ENCODE measurements at places on chromosomes 2 and 18. TPM values are rescaled to one million over a fixed set of nuclear protein-coding genes. Genes with fewer than 3 reads are reported as not detected.

ATP5MC3 gene
- total RNA-seq: 69.8 TPM

RAB27B gene
- 19.8 TPM for total RNA-seq

GRCh38 chr2:136246086-136246669 lies 128.2 kb upstream of the CXCR4 start:
- DNase-seq: no peak

DNA sequence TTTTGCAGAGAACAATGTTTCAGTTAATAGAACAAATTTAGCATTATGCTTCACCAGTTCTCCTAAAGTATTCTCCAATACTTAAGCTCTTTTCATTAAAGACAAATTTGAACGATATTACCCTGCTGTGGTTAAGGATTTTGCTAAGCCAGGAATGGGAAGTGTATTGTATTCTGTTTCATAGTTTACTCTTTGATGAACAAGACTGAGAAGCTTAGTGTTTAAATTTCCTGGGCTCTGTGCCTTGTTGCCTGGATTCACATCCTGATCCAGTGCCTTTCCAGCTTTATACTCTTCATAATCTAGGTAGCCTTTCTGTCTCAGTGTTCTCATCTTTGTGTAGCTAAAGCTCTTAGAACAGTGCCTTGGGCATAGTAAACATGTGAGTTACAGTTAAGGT lies 58.6 kb upstream of the GLS start:
- DNase-seq: no peak

DNA sequence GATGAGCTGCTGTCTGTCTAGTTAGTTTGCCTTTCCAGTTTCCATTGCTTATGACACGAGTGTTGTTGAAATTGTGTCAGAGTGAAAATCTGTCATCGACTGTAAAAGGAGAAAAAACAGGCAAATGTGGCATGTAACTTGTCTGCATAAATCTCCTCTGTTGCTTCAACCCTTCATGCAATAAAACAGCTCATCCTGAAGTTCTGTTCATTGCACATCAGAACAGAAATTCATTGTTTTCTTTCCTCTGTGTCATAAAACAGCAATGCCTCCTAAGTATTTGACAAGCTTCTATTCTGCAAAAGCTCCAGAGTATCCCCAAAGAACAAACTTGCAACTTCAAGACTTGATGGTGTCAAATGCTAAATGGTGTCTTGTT lies 432.1 kb downstream of the MEIS1 start:
- DNase-seq: no peak

GRB14 gene
- 5.8 TPM for total RNA-seq

- no peak for DNase-seq
These were observed 24.4 kb upstream of the ERMN start for GRCh38 chr2:157349949-157350515.

- no peak for DNase-seq
These were observed 139.4 kb downstream of the MTCL1 start for GRCh38 chr18:8844721-8845148.

GRCh38 chr2:53150146-53150545 lies 617.5 kb upstream of the CHAC2 start:
- DNase-seq: no peak

- no peak for DNase-seq
These were observed 109.2 kb downstream of the NOL4 start for GRCh38 chr18:34115409-34116081.

CARF gene
- total RNA-seq: 28.5 TPM

GRCh38 chr2:52608030-52608429 lies 1159.6 kb upstream of the CHAC2 start:
- DNase-seq: no peak

DYNAP gene
- total RNA-seq: not detected

C2orf80 gene
- total RNA-seq: 0.37 TPM

MAB21L4 gene
- total RNA-seq: 0.42 TPM

MYO1B gene
- 138 TPM for total RNA-seq

- peak; percentile 39 for DNase-seq
These were observed 144.6 kb upstream of the SPRED2 start for GRCh38 chr2:65576861-65577601.

- DNase-seq: no peak
These were observed 5.3 kb upstream of the GORASP2 start for GRCh38 chr2:170923799-170924198.

DNA sequence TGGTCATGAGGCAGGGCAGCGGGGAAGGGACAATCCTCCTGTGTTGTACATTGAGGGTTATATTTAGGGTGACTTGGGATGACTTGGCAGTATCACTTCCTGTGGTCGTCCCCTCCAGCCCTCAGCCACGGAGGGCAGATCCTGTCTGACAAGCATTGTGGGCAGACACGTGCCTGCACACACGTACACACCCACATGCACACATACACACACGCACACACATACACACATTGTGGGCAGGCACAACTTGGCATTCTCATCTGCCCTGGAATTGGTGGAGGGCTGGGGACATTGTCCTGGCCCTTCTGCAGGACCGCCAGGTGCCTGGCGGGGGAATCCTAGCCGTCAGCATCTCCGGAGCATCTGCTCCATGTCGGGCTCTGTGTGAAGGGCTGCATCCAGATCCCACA lies 47.6 kb downstream of the ODC1 start:
- no peak for DNase-seq

FBLN7 gene
- total RNA-seq: 4.4 TPM

- DNase-seq: no peak
These were observed 84.8 kb downstream of the SEPTIN10 start for GRCh38 chr2:109528811-109529501.

DNA sequence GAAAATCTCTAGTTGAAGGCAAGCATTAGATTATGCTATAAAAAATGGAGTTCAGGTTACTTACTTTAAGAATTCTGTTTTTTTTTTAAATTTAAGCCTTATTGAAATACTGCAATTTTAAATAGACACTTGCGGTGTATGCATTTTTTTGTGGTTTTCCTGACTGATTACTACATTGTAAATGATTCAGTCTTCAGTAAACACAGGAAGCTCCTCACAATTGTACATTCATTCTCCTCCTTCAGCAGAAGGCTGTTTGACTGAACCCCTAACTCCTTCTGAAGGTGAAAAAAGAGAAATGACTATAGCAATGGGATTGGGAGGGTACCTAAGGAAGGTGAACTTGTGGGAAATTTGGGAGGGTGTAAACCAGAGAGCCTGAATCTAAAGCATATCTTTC lies 136.1 kb downstream of the GCA start:
- no peak for DNase-seq

- DNase-seq: no peak
These were observed 14.1 kb upstream of the ZDBF2 start for GRCh38 chr2:206260188-206261012.

DNA sequence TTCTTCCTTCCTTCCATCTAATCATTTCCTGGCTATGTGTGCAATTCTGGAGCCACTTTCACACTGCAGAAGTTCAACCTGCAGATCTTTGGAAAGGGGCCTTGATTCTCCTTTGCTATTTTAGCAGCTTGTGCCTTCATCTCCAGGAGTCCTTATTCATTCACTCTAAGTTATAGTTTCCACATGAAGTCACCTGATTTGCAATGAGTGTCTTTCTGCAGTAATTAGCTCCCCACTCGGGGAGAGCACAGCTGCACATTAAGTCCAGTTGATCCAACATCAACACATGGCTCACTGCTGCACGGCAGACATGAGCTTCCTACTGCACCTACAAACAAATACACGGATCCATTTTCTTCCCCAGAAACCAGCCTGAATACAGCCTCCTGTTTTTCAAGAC lies 323.1 kb upstream of the TNP1 start:
- DNase-seq: no peak

GAREM1 gene
- total RNA-seq: 15.9 TPM

DNA sequence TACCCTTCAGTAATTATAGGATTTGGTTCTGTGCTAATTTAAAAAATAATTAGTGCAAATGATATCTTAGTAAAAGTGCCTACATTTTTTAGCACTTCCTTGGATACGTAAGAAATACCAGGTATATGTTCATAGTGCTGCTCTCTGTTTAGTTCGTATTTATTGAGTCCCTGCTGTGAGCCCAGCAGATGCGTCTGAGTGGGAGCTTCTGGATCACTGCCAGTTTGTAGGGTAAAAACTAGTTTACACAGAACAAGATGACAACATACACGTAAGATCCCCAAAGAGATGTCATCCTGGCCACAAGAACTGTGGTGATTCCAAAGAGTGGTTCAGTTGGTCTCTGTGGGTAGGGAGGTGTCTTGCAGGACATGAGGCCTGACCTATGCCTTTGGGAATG lies 103.2 kb downstream of the CTIF start:
- no peak for DNase-seq

DNA sequence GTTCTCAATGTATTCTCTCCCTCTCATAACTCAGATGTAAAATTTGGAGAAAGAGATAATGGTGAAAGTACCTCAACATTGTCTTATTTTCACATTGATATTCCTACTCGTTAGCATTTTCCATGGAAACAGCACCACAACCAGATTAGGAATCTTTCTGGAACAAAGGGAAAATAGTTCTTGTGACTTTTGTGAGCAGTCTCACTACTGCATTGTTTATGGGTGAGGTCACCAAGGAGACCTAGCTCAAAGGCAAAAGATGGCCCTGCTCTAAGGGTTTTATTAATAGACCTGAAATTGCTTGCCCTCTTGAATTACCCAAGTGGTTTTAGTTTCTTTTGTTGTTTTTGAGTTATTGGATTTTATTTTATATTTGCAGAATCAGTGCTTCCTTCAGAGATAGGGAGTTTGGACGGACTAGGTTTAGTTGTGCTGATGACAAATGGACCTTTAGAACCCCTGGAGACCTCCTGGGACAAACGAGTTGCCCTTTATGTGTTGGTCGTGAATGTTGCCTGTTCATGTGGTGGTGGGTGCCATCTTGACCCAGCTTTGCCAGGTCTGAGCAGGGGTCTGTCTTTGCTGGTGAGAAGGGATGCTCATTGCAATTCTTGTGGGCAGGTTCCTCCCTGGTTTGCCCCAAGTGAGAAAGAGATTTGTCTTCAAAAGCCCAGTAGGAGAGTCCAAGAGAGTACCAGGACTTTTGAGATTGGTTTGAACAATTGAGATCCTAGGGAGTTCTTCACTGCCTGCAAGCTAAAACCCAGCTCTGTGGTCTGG lies 58.1 kb downstream of the INPP4A start:
- no peak for DNase-seq

DNA sequence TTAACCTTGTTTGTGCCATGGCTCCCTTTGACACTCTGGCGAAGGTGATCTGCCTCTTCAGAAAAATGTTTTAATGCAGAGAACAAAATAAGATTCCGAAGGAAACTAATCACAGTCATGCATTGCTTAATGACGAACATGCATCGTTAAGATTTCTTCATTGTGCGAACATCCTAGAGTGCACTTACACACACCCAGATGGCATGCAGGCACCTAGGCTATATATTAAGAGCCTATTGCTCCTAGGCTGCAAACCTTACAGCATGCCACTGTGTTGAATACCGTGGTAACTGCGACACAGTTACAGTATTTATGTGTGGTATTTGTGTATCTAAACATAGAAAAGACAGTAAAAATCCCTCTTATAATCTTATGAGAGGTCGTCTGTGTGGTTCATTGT lies 8.3 kb downstream of the ASAP2 start:
- DNase-seq: no peak

DLX1 gene
- 0.21 TPM for total RNA-seq

All from urinary bladder (tissue), 4 donors.